CD8-positive, alpha-beta memory T cell (primary cell): ENCODE measurements at places on chromosomes 11 and 22.

DNA sequence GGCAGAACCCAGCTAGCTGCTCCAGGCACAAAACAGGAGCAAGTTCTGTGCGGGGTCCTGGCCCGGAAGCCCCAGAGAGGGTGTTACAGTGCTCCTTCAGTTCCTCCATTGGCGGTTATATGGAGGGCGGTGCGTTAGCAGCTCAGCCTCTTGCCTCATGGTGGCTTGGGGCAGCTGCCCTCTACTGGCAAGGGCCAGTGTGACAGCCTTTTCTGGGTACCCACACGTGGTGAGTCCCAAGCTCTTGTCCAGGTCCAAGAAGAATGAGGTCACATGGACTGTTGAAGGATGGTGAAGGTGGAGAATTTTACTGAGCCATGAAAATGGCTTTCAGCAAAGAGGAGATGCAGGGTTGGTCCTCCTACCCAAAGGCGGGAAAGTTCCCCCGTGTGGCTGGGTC, 100.5 kb downstream of the WT1 start:
- no peaks in the 10 kb centered on the region for H3K4me1 ChIP-seq
- DNase-seq: no peak
- no peaks in the 10 kb centered on the region for H3K36me3 ChIP-seq
- no peaks in the 10 kb centered on the region for H3K27me3 ChIP-seq

- H3K36me3 ChIP-seq: no peaks in the 10 kb centered on the region
- H3K4me1 ChIP-seq: no peaks in the 10 kb centered on the region
- no peak overlapping the region for H3K27ac ChIP-seq
- H3K27me3 ChIP-seq: no peaks in the 10 kb centered on the region
Observed at GRCh38 chr22:40624770-40625169, 11.7 kb downstream of the MRTFA start.

DNA sequence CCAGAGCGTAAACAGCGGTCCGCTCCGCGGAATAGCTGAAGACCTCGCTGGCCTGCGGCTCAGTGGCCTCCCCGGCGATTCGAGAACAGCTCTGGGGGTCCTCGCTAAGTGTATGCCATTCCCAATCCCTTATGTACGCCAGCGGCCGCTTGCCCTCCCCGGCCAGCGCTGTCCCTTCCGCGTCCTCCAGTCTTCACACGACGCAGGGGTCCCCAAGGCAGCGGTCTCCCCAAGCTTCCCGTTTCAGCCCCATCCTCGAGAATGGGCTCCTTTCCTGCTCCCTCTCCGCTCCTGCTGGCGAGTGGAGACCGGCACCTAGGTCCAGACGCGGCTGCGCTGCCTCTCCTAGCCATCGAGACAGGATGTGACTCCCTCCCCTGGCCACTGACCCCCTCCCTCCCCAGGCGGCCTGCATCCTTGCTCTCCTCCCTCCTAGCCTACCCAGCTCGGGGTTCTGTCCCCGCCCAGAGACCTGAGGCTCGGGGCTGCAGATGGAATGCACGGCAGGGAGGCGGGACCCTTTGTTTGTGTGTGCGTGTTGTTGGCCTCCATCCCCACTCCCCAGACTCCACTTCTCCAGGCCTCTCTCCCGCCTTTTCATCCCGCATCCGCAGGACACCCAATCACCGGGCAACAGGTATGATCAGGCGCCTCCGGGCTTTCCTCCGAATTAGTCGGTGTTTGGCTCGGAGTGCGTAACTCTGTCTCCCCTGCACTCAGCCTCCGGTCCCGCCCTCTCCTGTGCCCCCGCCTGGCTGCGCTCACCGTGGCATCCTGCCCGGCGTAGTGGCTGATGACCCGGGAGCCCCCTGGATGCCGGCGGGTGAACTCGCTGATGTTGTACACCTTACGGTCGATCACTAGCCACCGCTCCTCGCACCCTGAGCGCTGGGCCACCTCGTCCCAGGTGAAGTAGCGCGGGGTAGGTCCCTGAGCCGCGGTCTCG, 740 bp downstream of the FADS1 start:
- H3K27ac ChIP-seq: peak overlapping the region; percentile 85
- H3K4me1 ChIP-seq: peaks cover 10% of the 10 kb centered on the region
- H3K36me3 ChIP-seq: no peaks in the 10 kb centered on the region
- peak overlapping the region; percentile 82 for H3K4me3 ChIP-seq
- H3K27me3 ChIP-seq: peaks cover 3% of the 10 kb centered on the region
- DNase-seq: peak; percentile 72

DNA sequence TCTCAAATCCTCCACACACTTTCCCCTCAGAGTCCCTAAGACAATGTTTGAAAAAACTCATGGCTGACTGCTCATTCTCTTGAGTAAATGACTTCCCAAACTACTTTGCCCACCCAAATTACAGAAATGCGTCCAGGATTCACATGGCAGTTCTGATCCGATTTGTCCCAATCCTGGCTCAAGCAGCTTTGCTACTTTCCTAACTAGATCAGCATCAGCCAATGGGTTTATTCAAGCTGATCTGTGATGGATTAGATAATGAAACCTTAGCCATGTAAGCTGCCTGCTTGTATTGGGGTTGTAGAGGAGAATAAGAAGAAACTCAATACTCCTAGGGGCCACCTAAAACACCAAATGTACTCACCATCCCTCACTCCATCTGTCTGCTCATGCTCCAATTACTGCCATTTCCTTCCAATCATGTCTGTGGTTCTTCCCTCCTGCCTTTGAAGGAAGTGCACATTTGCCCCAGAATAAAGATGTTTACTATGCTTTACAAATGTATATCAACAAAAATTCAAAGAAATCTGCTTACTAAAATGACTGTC, 6.9 kb downstream of the RBFOX2 start:
- no peaks in the 10 kb centered on the region for H3K4me1 ChIP-seq

DNA sequence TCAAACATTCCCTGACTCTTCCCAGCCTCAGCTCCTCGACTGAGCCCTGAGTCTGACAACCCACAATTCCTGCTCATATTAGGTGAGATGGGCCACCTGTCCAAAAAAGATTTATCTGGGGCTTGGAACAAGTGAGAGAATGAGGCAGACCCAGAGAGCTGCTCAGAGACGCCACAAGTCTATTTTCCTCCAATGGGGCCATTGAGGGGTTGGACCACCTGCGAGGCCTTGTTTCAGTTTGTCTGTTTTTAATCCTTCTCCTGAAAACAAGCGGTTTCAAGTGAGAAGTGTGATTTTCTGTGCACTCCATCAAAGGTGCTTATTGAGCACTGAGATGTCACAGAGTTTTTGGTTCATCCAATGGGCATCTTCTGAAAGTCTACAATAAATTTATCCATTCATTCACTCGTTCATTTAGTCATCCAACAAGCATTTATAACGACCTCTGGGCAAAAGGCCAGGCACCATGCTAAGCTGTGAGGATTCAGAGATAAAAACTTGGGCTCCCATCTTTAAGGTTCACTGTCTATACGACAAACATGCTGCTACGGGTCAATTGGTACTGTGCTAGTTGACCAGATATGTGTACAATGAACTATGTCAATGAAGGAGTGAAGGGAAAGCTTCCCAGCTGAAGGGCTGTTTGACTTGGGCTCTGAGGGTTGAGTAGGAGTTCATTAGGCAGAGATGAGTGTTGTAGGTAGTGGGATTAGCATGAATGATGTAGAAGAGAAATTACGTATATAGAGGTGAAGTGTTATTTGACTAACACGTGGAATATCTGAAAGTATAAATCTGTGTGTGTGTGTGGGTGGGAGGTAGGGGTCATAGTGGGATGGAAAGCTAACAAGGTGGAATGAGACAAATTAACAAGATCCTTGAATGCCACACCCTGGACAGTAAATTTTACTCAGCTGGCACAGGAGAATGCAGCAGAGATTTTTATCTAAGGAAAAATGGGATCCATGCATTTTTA, 168.9 kb downstream of the MIAT start:
- H3K27ac ChIP-seq: no peak overlapping the region
- no peaks in the 10 kb centered on the region for H3K27me3 ChIP-seq
- H3K4me3 ChIP-seq: no peak overlapping the region
- DNase-seq: no peak
- H3K36me3 ChIP-seq: no peaks in the 10 kb centered on the region

GRCh38 chr11:120494595-120494994, 17.0 kb upstream of the GRIK4 start:
- H3K4me3 ChIP-seq: no peak overlapping the region
- no peaks in the 10 kb centered on the region for H3K4me1 ChIP-seq
- no peaks in the 10 kb centered on the region for H3K36me3 ChIP-seq
- no peak for DNase-seq
- H3K27ac ChIP-seq: no peak overlapping the region

DNA sequence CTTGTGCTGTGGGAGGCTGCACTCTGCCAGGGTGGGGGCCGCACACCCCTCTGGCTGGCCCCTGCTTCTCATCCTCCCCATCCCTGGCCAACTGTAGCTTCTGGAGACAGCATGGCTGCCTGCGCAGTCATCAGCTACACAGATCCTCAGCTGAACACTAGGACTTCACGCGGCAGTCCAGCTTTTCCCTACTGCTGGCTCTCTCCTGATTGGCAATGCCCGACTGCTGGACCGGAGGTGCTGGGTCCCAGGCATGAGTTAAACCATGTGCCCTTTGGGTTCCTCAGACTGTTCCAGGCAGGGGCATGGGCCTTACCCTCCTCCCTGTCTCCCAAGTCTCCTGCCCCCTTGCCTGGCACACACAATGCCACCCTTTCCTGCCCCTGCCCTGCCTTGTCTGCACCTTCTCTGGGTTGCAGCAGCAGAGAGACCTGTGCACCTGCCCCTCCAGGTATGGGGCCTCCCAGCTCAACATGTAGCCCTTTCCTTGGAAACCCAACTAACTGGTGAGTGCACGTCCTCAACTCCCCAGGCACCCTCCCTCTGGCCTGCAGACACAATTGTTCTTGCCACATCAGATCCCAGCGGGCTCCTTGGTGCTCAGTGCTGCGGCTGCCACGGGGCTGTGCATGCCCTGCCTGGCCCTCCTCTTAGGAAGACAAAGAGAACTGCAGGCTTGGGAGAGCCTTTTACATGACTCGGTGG, 1039.2 kb downstream of the TBC1D22A start:
- no peaks in the 10 kb centered on the region for H3K27me3 ChIP-seq
- no peak overlapping the region for H3K4me3 ChIP-seq
- no peaks in the 10 kb centered on the region for H3K36me3 ChIP-seq
- no peaks in the 10 kb centered on the region for H3K4me1 ChIP-seq
- no peak overlapping the region for H3K27ac ChIP-seq
- DNase-seq: no peak

GRCh38 chr11:44066732-44067141, 667 bp downstream of the ACCS start:
- no peaks in the 10 kb centered on the region for H3K36me3 ChIP-seq
- peaks cover 15% of the 10 kb centered on the region for H3K4me1 ChIP-seq
- no peak for DNase-seq
- H3K27ac ChIP-seq: peak overlapping the region; percentile 79
- H3K4me3 ChIP-seq: peak overlapping the region; percentile 87

DNA sequence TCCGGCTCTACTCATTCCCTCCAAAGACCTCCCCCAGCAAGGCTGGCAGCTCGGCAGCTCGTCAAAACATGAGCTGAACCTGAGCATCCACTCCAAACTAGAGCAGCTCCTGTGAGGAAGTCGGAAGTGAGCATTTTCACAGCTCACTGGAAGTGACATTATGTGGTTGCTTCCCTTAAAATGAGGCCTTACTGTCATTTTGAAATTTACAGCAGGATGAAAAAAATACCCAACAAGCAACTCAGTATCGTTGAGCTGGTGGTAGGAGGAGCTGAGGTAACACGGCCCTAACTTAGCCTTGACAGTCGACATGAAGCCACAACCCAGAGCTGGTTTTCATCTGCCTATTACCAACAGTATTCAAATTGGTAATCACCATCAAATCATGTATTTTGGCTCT, 38.0 kb upstream of the ARFGAP3 start:
- H3K4me1 ChIP-seq: peaks cover 26% of the 10 kb centered on the region
- DNase-seq: no peak
- H3K27me3 ChIP-seq: no peaks in the 10 kb centered on the region
- no peak overlapping the region for H3K4me3 ChIP-seq
- H3K27ac ChIP-seq: peak overlapping the region; percentile 55

- peak within 1 kb of the TSS; percentile 93 for H3K4me3 ChIP-seq
- peak within 1 kb of the TSS; percentile 96 for H3K27ac ChIP-seq
- H3K36me3 ChIP-seq: no peaks in the 10 kb centered on the region
Observed at GRCh38 chr22:20494978-20495860, at the start of gene KLHL22. TSS of gene KLHL22 (minus strand) at chr22:20495795. CDS start at chr22:20489211, 6,584 bp downstream.

- no peaks in the 10 kb centered on the region for H3K27me3 ChIP-seq
- no peak overlapping the region for H3K4me3 ChIP-seq
- no peaks in the 10 kb centered on the region for H3K4me1 ChIP-seq
- DNase-seq: no peak
- H3K36me3 ChIP-seq: no peaks in the 10 kb centered on the region
Observed at GRCh38 chr11:4441515-4441914, 7.6 kb upstream of the OR52K2 start.

DNA sequence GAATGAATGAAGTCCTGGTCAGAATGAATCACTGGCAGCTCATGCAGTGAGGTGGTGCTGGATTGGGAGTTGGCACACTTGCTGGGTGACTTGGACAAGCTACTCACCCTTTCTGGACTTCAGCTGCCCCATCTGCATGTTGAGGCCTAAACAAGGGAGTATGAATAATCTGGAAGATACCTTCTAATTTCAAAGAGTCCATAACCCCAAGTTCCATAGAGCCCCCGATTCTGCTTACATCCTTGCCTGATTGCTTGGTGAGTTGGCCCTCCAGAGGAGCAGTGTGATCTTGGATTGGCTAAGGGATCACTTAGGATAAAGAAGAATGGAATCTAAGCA, 18.3 kb upstream of the ACCSL start:
- no peak for DNase-seq
- H3K27me3 ChIP-seq: peaks cover 5% of the 10 kb centered on the region
- H3K36me3 ChIP-seq: no peaks in the 10 kb centered on the region
- no peak overlapping the region for H3K4me3 ChIP-seq
- H3K4me1 ChIP-seq: no peaks in the 10 kb centered on the region
- no peak overlapping the region for H3K27ac ChIP-seq

GRCh38 chr11:2825261-2825888, 60.2 kb downstream of the CDKN1C start:
- no peaks in the 10 kb centered on the region for H3K27me3 ChIP-seq
- no peak for DNase-seq
- no peaks in the 10 kb centered on the region for H3K4me1 ChIP-seq
- no peak overlapping the region for H3K27ac ChIP-seq
- H3K4me3 ChIP-seq: no peak overlapping the region
- no peaks in the 10 kb centered on the region for H3K36me3 ChIP-seq

DNA sequence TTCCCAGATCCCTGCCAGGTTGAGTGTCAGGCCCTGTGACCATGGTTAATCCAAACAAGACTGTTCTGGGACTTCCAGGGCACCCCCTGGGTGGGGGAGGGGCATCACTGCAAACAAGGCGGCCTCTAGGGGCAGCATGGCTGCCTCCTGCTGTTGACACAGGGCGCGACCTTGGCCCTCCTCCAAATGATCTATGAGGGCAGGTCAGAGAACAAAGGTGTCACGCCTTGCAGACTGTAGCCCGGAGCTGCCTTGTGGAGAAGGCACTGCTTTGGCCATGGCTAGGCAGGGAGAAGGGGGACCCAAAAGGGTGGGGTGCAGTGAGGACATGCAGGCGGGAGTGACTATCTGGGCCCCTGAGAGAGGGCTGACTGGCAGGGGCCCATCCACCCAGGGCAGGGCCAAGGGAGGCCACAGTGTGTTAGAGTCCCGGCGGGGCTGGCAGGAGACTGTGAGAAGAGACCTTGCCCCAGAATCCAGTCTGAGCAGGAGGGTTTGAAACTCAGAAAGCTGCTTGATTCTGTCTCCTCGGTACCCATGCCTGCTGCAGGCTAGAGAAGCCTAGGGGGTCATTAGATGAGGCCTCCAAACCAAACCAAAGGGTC, 35.6 kb downstream of the KCNC1 start:
- no peak for DNase-seq
- H3K27me3 ChIP-seq: no peaks in the 10 kb centered on the region
- H3K4me1 ChIP-seq: no peaks in the 10 kb centered on the region
- no peak overlapping the region for H3K4me3 ChIP-seq
- H3K36me3 ChIP-seq: no peaks in the 10 kb centered on the region

GRCh38 chr11:111414936-111415335, 35.9 kb upstream of the POU2AF1 start:
- H3K4me1 ChIP-seq: peaks cover 11% of the 10 kb centered on the region
- no peak for DNase-seq
- no peak overlapping the region for H3K4me3 ChIP-seq
